Naive thymus-derived CD8-positive, alpha-beta T cell (primary cell): ENCODE measurements at places on chromosomes 6 and 20.

GRCh38 chr6:14380086-14380820 lies 262.7 kb downstream of the CD83 start:
- DNase-seq = no peak

GRCh38 chr6:42221546-42221945 lies 3.9 kb upstream of the MRPS10 start:
- DNase-seq = no peak

GRCh38 chr6:162056745-162057144 lies 670.8 kb downstream of the PRKN start:
- DNase-seq = no peak

DNA sequence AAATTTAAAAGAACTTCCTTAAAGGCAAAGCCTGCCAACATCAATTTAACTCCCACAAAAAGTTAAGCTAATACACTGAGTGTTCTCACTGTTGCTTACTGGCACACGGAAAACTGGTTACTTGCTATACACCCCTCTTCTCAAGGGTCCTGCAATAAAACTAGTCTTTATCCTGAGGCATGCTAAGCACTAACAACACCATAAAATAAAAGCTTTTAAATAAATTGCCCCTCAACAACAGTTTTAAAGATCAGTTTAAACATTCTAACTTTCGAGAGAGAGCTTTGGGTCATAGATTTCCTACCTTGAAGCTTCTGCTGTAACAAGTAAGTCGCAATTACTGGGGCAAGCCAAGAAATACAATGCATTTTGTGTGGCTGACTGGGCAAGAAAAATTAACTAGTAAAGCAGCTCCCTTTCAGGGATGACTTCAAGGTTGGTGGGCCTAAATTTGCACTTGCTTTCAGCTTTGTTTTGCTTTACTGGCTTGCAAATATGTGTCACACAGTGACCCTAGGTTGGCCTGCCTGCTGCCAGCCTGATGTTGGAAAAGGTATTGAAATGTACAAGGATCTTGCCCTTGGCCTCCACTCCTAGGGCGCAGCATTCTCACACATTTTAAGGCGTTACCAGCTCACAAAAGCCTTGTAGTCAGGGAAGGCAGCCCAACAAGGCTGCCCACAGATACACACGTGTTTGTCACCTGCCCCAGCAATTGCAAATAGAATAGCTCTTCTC lies 4.0 kb upstream of the HEY2 start:
- no peak for DNase-seq

DNA sequence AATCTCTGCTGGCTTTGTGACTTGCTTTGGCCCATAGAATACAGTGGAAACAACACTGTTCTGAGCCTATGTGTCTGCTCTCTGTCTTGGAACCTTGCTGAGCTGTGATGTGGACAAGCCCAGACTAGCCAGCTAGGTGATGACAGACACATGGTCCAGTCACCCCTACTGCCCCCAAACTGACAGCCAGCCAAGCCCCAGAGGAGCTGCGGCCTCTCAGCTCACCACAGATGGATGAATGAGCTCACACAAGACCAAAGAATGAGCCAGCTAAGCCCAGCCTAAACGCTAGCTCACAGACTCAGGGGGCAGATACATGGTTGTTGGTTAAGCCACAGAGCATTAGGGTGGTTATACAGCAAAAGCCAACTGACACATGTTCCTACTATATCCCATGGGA lies 4.1 kb downstream of the AARS2 start:
- no peak for DNase-seq

- DNase-seq = no peak
Observed at GRCh38 chr20:64080013-64080812, at the start of gene OPRL1. TSS of gene OPRL1 (plus strand) at chr20:64080082. CDS start at chr20:64092721, 12,639 bp downstream.

DNA sequence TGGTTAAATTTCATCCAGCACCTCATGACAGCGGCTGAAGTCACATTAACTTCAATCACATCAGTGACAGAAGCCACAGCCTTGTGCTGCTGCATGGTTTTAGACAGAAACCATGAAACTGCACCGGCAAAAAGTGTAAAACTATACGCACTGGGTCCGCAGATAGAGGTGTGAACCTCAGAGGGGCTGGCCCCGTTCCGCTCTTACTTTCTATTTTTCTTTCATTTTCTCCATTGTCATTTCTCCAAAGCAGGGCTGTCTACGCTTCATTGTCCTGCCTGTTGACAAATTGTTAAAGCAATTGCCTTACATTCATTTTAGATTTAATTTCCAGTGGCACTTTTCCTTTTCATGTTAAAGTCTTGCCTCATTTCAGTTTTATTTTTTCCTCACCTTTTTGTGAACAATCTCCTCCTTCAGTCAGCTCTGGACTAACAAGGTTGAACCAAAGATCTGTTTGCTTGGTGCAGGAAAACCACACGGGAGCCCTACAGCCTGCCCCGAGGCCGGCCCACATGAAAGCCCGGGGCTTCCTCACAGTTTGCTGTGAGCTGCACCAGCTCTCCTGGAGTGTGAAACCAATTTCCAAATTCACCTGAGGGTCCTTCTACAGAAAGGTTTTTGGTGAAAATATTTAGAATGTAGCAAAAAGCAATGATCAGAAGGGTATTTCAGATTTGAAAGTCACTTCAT lies 63.7 kb downstream of the PRR18 start:
- DNase-seq = no peak

- DNase-seq = no peak
Observed at GRCh38 chr6:134161041-134161440, 108.6 kb upstream of the SLC2A12 start.

- no peak for DNase-seq
Observed at GRCh38 chr6:108804956-108805355, 43.3 kb upstream of the ARMC2 start.

GRCh38 chr6:42365021-42365420 lies 86.7 kb downstream of the TRERF1 start:
- no peak for DNase-seq

GRCh38 chr6:150741633-150742200 lies 123.8 kb upstream of the MTHFD1L start:
- no peak for DNase-seq

DNA sequence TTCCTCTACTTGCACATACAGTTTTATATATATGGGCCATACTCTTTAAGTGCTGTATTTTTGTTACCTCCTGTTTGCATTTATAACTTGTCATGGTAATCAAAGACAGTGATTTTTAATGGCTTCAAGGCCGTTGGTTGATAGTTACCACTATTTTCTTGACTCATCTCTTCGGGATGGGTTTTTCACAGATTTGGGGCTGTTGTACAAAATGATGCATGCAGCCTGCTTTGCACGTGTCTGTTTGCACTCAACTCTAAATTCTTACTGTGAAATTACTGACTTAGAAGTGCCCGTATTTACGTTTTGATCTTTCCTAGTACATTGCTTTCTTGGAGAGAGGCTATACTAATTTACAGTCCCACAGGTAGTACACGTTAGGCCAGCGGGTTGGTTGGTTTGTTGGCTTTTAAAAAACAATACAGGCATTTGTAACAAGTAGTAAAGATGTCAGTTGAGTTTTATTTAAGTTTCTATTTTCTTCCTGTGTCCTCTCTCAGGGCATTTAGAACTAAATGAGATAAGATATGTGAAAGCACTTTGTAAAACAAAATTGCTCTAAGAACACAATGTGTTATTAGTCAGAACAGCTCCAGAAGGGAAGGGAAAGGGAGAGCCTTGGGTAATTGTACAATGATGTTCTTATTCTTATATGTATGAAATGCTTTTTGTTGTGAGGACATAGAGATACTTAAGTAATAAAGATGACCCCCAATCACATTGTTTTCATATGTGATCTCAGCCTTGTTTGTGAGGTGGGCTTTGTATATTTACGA lies 11.7 kb downstream of the JARID2 start:
- DNase-seq = no peak

DNA sequence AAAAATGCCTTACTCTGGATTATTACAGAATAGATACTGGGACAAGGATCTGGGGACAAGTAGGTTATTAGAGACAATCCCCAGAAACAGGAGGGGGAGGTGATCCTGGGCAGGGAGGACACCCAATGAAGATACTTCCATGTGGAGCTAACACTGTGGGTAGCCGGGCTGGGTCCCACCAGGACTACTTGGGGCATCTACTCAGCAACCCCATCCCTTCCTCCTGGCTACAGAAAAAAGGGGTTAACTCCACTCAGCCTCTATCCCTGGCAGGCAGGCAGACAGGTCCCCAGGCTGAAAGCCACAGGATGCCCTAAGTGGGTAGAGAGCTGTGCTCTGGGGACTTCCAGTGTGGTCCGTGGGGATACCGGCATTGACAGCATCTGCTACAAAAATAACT lies 68.0 kb upstream of the NXT1 start:
- no peak for DNase-seq

DNA sequence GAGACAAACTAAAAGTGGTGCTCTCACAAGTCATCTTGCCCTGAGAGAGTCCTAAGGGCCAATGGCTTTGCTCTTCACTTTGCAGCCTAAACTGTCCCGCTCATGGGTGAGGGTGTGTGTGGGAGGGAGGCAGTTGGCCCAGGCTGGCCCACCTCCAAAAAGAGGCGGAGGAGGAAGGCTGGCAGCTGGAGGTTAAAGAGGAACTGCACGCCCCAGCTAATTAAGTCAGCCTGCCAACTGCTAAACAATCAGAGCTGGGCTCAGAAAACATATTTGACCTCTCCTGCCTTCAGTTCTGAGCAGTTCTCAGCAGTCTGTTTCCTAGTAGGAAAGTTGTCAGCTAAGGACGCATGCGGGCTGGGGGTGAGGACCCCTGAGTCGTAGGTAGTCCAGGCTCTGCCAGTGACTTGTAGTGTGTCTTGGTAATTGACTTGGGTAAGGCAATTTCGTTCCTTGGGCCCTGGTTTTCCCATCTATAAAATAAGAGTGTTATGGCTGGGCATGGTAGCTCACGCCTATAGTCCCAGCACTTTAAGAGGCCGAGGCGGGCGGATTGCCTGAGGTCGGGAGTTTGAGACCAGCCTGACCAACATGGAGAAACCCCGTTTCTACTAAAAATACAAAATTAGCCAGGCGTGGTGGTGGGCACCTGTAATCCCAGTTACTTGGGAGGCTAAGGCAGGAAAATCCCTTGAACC lies 17.0 kb downstream of the GSS start:
- DNase-seq = no peak

GRCh38 chr20:53262365-53262764 lies 290.2 kb downstream of the TSHZ2 start:
- DNase-seq = no peak

- no peak for DNase-seq
Observed at GRCh38 chr6:11703725-11704124, 74.9 kb downstream of the ADTRP start.

DNA sequence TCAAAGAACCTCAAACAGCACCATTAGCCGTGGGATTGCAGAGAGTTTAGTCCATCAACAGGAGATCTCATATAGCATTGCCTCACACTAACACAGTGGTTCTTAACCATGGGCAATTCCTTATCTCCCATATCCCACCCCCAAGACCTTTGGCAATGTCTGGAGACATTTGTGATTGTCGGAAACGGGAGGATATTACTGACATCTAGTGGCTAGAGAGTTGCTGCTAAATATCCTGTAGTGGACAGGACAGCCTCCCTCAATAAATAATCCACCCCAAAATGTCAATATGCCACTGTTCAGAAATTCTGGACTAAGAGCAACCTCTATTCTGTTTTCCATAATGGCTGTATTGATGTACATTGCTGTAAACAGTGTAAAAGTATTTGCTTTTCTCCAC lies 210.1 kb upstream of the CCN2 start:
- no peak for DNase-seq

DNA sequence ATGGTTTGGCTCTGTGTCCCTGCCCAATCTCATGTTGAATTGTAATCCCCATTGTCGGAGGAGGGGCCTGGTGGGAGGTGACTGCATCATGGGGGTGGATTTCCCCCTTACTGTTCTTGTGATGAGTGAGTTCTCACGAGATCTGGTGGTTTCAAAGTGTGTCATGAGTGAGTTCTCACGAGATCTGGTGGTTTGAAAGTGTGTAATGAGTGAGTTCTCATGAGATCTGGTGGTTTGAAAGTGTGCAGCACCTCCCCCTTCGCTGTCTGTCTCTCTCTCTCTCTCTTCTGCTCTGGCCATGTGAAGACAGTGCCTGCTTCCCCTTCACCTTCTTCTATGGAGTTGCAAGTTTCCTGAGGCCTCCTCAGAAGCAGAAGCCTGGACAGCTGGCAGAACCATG lies 87.6 kb downstream of the MYLK4 start:
- DNase-seq = no peak

- no peak for DNase-seq
Observed at GRCh38 chr6:37202788-37203491, 33.0 kb downstream of the PIM1 start.

- DNase-seq = no peak
Observed at GRCh38 chr6:152343735-152344360, 293.3 kb downstream of the SYNE1 start.

GRCh38 chr6:7261852-7262461 lies 51.0 kb downstream of the SSR1 start:
- DNase-seq = no peak

- no peak for DNase-seq
Observed at GRCh38 chr6:105898286-105898685, 187.8 kb upstream of the PRDM1 start.

GRCh38 chr6:154164397-154164796 lies 125.4 kb downstream of the OPRM1 start:
- no peak for DNase-seq

GRCh38 chr20:34834459-34834893 lies 9.0 kb upstream of the NCOA6 start:
- no peak for DNase-seq

- no peak for DNase-seq
Observed at GRCh38 chr20:21028436-21028835, 77.7 kb downstream of the LINC00237 start.

GRCh38 chr6:150417899-150418826 lies 49.4 kb downstream of the IYD start:
- DNase-seq = peak; percentile 15

DNA sequence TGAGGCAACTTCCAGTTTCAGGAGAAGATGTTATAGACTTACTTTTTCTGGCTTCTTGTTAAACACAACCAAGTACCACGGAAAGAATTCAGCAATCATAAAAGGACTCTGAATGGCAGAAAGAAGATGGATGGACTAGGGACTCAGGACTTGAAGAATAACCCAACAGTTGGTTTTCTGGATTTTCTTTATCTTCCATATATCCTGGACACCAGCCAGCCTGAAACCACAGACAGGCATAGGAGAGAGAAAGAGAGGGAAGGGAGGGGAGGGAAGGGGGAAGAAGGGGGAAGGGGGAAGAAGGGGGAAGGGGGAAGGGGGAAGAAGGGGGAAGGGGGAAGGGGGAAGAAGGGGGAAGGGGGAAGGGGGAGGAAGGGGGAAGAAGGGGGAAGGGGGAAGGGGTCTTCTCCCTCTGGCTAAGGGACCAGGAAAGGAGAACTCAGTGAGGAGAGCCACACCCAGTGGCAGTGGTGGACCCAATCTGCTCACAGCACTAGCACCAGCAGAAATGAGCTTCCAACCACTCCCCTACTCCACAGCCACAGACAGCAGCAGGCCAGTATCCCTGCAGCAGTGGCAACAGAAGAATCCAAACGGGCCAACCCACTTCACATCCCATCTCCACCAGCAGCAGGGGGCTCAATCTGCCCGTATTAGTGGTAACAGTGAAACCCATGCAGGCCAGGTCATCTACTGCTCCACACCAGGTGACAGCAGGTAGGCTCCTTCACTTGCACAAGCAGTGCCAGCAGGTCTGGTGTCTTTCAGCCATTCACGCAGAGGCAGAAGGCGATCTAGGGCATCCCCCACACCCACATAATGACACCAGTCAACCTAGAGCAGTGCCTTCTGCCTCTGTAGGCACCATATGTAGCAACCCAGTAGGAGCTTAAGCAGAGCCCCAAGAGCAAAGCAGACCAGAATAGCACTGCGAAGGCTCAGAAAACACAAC lies 78.6 kb downstream of the TRMT6 start:
- DNase-seq = no peak
